ENCODE measurements at places on chromosomes 1 and 21.

- DNase-seq = no peak
Measured at GRCh38 chr1:54928327-54928726, 41.3 kb upstream of the DHCR24 start.

GRCh38 chr1:217897100-217897499, 266.0 kb downstream of the SPATA17 start:
- no peak for DNase-seq

GRCh38 chr1:155166051-155166470, 7.0 kb downstream of the KRTCAP2 start:
- DNase-seq = no peak

- no peak for DNase-seq
Measured at GRCh38 chr21:25887166-25887565, 152.4 kb downstream of the GABPA start.
